ENCODE measurements at places on chromosomes 7 and 10. TPM values are rescaled to one million over a fixed set of nuclear protein-coding genes. Genes with fewer than 3 reads are reported as not detected.

Gene GIMAP2
- 11.7 TPM for total RNA-seq

Gene LIPM
- total RNA-seq = not detected

Gene MMD2
- total RNA-seq = 3.7 TPM

Gene MRPL32
- 45.3 TPM for total RNA-seq

Gene CDH23
- 20.1 TPM for total RNA-seq

Gene SCIN
- total RNA-seq = 9.8 TPM

Gene RSPH10B2
- 0.89 TPM for total RNA-seq

Gene CREB3L2
- 103 TPM for total RNA-seq

Gene DNAJC1
- total RNA-seq = 26.4 TPM

Gene EBLN1
- total RNA-seq = not detected

Gene SEMA3D
- total RNA-seq = 15.9 TPM

Gene ADAM22
- total RNA-seq = 8.5 TPM

Gene COL13A1
- total RNA-seq = 1.0 TPM

Gene TFR2
- 1.2 TPM for total RNA-seq

Gene SMURF1
- total RNA-seq = 37.0 TPM

Gene MKX
- 0.94 TPM for total RNA-seq

Gene AGFG2
- 30.6 TPM for total RNA-seq

Gene PIP
- total RNA-seq = not detected

Gene ELOVL3
- total RNA-seq = not detected

Gene MEST
- total RNA-seq = 72.0 TPM

Gene PTPN20
- 5.3 TPM for total RNA-seq

Gene TMEM196
- not detected for total RNA-seq

Gene TFPI2
- 4.1 TPM for total RNA-seq

Gene CYP26A1
- not detected for total RNA-seq

Gene GPR15LG
- not detected for total RNA-seq

Gene ITPRID1
- not detected for total RNA-seq

Gene SEMA4G
- 15.3 TPM for total RNA-seq

Gene CAV2
- total RNA-seq = 139 TPM

Gene C10orf105
- 0.53 TPM for total RNA-seq

Gene PRKG1
- 20.0 TPM for total RNA-seq

Gene CNNM1
- not detected for total RNA-seq

Gene SPAG6
- 0.31 TPM for total RNA-seq

Gene DKK1
- 3.3 TPM for total RNA-seq

Gene AZGP1
- total RNA-seq = 120 TPM

Gene CAMK2G
- total RNA-seq = 30.5 TPM

Gene SLC16A9
- total RNA-seq = 1.8 TPM

Gene GSTK1
- 155 TPM for total RNA-seq

Gene CAV1
- total RNA-seq = 353 TPM

Gene CLCN1
- not detected for total RNA-seq

Gene NEURL1
- 0.36 TPM for total RNA-seq

Gene DOCK1
- 99.7 TPM for total RNA-seq

Gene PNLIPRP3
- total RNA-seq = not detected

Gene CCDC126
- 15.5 TPM for total RNA-seq

Gene ZP3
- total RNA-seq = 1.7 TPM
